ENCODE measurements at places on chromosomes 5 and 9. TPM values are rescaled to one million over a fixed set of nuclear protein-coding genes. Genes with fewer than 3 reads are reported as not detected.

Gene PGM5
- polyA plus RNA-seq = 2.2 TPM

Gene MLANA
- polyA plus RNA-seq = 0.07 TPM

Gene PCDHB8
- polyA plus RNA-seq = 0.03 TPM

Gene TEX48
- polyA plus RNA-seq = not detected

Gene BNC2
- 0.07 TPM for polyA plus RNA-seq

Gene SPARC
- 104 TPM for polyA plus RNA-seq

Gene ATOSB
- polyA plus RNA-seq = 4.3 TPM

Gene GHR
- polyA plus RNA-seq = 26.0 TPM

Gene TMC1
- 0.09 TPM for polyA plus RNA-seq

Gene PRLR
- 3.5 TPM for polyA plus RNA-seq

Gene ABO
- 0.10 TPM for polyA plus RNA-seq

Gene HAPLN1
- polyA plus RNA-seq = not detected

Gene RNF180
- polyA plus RNA-seq = 1.1 TPM

Gene ZFR
- 25.8 TPM for polyA plus RNA-seq

Gene TLX3
- polyA plus RNA-seq = not detected

Gene LCN15
- not detected for polyA plus RNA-seq

Gene JAK2
- polyA plus RNA-seq = 1.8 TPM

Gene PARP8
- 3.9 TPM for polyA plus RNA-seq

Gene TOMM5
- polyA plus RNA-seq = 66.1 TPM

Gene HTR4
- polyA plus RNA-seq = 0.20 TPM

Gene TAF11L5
- not detected for polyA plus RNA-seq

Gene SPATA31D4
- polyA plus RNA-seq = not detected

Gene NEUROG1
- not detected for polyA plus RNA-seq

Gene NPR3
- 0.70 TPM for polyA plus RNA-seq

Gene GALNT10
- 4.1 TPM for polyA plus RNA-seq

Gene ABCA2
- 9.5 TPM for polyA plus RNA-seq

Gene STING1
- 10.4 TPM for polyA plus RNA-seq

Gene F12
- 328 TPM for polyA plus RNA-seq

Gene CD72
- polyA plus RNA-seq = 2.2 TPM

Gene PFN3
- polyA plus RNA-seq = not detected

Gene SH3GL2
- 0.06 TPM for polyA plus RNA-seq

Gene C5orf52
- polyA plus RNA-seq = not detected

Gene SPATA31C1
- not detected for polyA plus RNA-seq

Gene SQSTM1
- polyA plus RNA-seq = 303 TPM

Gene HTR1A
- not detected for polyA plus RNA-seq

Gene DDX4
- polyA plus RNA-seq = not detected

Gene INSL4
- not detected for polyA plus RNA-seq

Gene NUTM2F
- polyA plus RNA-seq = 0.01 TPM

Gene FOXD4L4
- 0.07 TPM for polyA plus RNA-seq

Gene ENTREP1
- 0.14 TPM for polyA plus RNA-seq

Gene CDH9
- polyA plus RNA-seq = not detected

Gene GARIN3
- polyA plus RNA-seq = not detected

Gene TGFBI
- 33.7 TPM for polyA plus RNA-seq

Gene ARL14EPL
- not detected for polyA plus RNA-seq

Gene NTRK2
- polyA plus RNA-seq = 0.55 TPM

Gene IFNA13
- not detected for polyA plus RNA-seq

Gene CCDC187
- polyA plus RNA-seq = not detected

Gene PCDHB16
- polyA plus RNA-seq = 0.31 TPM

All from liver (tissue), 10 donors.